ENCODE measurements at places on chromosomes 7 and 10.

DNA sequence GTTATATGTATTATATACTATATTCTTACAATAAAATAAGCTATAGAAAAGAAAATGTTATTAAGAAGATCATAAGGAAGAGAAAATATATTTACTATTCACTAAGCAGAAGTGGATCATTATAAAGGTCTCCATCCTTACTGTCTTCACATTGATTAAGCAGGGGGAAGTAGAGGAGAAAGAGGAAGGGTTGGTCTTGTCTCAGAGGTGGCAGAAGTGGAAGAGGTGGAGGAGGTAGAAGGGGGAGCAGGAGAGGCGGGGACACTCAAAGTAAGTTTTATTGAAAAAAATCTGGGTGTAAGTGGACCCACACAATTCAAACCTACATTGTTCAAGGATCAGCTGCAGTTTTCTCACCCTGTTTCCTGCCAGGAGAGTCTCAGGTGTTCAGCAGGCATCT lies 28.9 kb upstream of the ERCC6 start:
- no peak for DNase-seq

GRCh38 chr7:8391353-8392062 lies 41.9 kb upstream of the NXPH1 start:
- no peak for DNase-seq

DNA sequence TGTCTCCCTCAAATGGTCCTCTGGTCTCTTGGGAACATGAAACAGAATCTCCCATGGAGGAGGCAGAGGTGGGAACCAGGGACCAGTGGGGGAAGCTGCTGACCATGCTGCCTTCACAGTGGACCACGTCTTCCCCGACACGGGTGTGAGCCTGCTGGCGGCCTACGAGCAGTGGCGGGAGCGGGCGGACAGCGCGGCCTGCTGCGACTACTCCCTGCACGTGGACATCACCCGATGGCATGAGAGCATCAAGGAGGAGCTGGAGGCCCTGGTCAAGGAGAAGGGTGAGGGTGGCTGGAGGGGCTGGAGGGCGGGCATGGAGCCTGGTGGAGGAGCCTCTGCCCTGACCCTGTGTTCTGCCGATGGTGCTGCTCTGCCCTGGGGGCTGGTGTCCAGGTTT lies 8.0 kb downstream of the DPYSL4 start:
- no peak for DNase-seq

- DNase-seq, result no peak
Measured at GRCh38 chr7:26444555-26444954, 152.9 kb downstream of the SNX10 start.

- DNase-seq, result no peak
Measured at GRCh38 chr7:155638366-155638765, 6.1 kb upstream of the RBM33 start.

GRCh38 chr10:129950676-129951075 lies 13.4 kb downstream of the EBF3 start:
- DNase-seq, result no peak

- DNase-seq, result no peak
Measured at GRCh38 chr7:73715648-73716317, 3.7 kb downstream of the STX1A start.

DNA sequence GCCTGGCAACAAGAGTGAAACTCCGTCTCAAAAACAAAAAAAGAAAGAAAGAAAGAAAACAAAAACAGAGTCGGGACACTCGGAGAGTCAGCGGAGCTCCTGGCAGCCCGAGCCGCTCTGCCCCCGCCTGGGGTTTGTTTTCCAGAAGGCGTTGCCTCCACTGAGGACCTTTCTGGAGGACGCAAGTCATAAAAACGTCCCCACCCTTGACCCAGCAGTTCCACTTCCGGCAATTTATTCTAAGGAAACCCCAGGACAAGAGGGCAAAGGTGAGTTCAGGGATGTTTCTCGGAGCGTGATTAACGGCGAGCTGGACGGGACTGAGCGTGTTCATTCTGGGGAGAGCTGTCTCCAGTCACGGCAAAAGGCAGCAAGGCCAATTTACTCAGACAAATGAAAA lies 27.0 kb upstream of the SUN1 start:
- DNase-seq, result no peak

- DNase-seq, result no peak
Measured at GRCh38 chr10:279655-280054, 144.4 kb downstream of the ZMYND11 start.

DNA sequence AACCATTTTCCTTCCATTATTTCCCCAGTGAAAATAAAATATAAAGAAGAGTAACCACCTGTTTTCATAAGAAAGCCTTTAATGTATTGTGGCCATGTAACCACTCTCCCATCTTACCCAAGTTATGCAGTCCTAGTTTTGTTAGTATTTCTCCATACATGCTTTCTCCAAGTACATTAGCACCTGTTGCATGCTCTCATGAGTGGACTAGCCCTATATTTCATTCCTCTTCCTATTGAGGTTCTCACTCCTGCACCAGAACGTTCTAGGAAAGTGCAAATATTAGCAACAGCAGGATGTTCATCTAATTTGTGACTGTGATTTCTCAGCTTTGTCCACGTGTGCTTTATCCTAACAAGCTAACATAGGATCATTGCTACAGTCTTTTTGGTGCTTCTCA lies 155.1 kb upstream of the NPVF start:
- no peak for DNase-seq

DNA sequence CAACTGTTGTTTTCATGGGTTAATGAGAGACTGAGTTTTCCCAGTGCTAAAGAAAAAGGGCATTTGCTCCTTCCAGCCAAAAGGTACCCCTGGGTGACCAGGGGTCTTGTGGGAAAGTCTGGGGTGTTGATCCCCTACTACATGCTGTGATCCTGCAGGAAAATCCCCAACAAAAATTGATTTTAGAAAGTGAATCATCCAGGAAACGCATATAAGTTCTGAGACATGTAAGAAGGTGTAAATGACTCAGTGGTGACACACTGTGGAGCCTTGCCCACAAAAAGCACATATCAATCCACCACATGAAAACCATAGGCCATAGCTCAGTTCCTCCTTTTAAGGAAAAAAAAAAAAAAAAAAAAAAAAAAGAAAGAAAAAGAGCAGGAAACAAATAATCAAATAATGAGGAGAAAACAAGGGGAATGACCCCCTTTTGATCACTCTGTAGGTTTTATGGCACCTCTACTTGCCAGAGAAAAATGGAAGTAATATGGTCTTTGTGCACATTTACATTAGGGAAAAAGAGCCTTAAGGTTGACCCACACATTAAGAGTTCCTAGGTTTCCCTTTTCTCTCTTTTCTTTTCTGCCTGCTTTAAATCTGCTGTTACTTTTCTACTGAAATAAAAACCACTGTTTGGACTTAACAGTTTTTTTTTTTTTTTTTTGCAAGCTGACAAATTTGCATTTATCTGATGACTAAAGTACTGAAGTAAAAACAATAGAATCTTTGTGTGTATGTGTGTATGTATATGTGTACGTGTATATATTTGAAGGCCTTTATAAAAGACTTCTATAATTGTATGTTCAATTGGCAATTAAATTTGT lies 386.0 kb downstream of the KIF20B start:
- DNase-seq, result no peak

- no peak for DNase-seq
Measured at GRCh38 chr7:1709281-1709680, 39.2 kb downstream of the ELFN1 start.

DNA sequence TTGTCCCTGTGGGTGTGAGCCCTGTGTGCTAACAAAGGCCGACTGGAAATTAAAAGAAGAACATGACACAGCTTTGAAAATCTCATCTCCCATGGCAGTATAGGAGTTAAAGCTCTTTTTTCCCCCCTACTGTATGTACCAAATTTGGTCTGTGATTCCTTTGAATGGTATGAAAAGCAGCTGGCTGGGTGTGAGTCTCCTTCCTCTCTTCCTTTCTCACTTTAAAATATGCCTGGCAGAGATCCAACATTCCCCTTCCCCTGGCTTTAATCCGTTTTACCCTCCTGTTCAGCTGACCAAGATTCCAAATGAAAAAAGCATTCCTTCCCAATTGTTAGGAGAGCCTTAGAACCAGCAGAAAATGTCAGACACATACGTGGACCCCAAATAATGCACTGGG lies 225.0 kb upstream of the CELF2 start:
- DNase-seq, result no peak

DNA sequence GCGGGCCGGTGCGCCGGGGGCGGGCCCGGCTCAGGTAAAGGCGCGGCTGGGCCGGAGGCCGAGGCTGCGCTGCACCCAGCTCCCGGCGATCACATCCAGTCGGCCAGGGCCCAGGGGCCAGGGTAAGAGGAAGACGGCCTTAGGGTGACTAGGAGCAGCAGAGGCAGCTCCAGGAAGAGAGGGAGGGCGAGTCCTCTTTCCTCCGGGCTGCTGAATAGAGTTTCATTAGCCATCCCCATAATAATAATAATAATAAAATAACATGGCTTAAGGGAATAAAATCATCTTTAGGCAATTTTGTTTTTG lies 44.8 kb upstream of the CDK1 start:
- no peak for DNase-seq

DNA sequence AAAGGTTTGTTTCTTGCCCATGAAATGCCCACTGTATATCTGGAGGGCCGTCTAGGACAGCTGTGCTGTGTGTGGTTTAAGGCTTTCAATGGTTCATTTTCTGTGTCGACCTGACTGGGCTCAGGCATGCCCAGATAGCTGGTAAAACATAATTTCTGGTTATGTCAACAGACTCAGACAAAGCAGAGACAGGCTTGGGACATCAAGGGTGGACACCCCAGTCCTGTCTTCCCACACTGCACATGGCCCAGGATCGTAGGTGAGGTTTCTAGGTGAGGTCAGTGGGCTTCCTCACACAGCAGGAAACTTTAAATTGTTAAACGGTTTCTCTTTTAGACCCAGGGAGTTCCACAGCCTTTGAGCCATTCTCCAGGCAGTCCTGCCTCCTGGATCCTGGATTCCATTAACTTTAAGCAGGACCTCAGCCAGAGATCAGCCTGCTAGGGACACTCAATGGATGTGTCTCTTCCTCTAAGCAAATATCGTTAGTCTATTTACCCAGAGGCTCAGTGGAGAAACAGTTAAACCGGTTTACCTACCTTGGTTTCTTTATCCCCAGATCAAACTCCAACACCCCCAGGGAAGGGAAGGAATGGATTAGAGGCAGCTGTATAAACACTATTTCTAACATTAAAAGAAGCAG lies 66.4 kb downstream of the ST8SIA6 start:
- DNase-seq, result no peak

DNA sequence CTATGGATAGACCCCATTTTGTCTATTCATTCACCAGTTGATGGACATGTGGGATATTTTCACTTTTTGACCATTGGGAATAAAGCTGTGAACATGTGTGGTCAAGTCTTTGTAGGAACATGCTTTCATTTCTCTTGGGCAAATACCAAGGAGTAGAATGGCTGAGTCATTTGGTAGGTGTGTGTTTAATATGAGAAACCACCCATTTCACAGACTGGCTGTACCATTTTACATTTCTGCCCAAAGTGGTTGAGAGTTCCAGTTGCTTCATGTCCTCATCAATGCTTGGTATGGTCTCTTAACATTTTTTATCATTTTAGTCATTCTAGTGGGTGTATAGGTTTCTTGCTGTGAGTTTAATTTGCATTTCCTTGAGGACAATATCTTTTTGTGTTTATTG lies 124.9 kb upstream of the RHEB start:
- no peak for DNase-seq

DNA sequence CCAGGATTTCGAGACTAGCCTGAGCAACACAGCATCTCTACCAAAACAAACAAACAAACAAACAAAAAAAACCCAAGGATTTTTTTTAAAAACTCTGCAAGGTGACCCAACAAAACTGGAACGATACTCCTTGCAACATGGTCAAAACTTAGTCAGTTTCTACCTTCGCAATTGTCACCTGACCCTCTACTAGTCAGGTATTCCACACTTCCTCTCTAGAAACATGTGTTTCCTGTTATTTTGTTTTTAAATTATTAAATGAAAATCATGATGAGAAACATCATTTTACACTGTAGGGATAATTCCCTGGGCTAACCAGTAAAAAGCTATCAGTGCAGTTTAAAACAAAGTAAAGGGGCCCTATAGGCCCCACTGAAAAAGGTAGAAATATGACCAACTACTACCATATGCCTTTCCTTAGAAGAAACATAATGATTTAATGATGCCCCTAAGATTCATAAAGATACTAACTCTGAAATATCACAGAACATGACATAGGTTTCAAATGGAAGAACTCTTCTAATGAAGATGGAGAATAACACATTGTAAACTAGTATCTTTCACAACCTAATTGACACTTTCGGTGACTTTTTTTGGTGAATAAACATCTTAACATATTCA lies 8.7 kb downstream of the BRAF start:
- no peak for DNase-seq

DNA sequence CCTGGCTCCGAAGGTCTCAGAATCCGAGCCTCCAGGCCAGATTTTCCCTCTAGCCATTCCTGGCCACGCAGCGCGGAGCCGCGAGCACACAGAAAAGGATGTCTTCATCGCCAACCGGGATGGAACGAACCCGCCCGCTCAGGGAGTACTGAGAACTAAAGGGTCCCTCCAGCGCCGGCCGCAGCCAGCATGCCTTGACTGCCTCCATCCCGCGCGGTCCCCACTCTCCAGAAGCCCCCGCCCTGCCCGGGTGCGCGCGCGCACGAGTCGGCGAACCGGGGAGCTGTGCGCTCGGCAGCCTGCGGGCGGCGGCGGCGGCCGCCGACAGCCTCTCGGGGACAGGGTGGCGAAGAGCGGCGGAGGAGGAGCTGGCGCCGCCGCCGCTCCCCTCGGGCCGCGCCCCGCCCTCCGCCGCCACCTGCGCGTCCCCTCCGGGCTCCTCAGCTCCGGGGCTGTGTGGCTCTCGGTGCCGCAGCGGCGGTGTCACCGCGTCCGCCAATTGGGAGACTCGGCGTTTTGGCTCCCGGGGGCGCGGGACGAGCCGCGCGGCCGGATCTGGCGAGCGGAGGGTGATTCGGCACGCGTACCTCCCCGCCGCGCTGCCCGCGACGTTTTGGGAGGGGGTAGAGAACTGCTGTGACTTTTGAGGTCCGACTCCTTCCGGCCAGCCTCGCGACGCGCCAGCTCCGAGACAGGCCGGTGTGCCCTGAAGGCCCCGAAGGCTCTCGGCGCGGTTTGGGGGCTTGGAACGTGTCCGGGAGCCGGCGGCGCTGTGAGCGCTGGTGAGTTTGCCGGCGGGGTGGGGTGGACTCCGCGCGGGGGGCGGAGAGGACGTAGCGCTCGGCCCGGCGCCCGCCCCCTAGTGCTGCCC lies 453 bp upstream of the GALNT17 start:
- no peak for DNase-seq

DNA sequence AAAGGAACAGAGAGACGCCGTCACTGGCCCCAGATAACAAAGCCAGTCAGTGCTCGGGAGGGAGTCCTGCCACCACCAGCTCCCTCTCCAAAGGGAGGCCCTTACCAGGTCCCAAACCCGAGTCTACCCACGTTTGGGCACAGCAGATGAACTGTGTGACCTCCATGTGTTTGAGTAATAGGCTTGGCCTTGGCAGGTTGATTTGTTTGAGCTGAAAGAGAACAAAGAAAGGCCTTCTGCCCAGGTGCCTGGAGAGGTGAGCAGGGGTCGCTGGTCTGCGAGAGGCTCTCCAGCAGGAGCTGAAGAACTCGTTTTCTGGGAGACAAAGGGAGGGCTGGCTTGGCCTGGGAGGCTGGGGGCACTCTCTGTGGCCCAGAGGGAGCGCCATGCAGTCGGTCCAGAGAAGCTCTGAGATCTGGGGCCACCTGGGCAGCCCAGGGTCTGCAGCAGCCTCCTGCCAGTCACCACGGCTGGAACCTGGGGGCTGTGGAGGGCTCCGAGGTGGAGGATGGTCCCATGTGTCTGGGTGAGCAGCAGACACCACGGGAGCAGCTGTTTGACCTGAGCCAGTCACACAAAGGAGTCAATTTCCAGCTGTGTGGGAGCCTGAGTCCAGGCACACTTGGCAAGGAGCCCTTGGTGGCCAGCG lies 99.7 kb downstream of the PAXIP1 start:
- DNase-seq, result no peak

- DNase-seq, result no peak
Measured at GRCh38 chr10:28214219-28214618, 88.6 kb downstream of the MPP7 start.

Data from T-cell (primary cell).